ENCODE measurements at places on chromosomes 7 and 10. TPM values are rescaled to one million over a fixed set of nuclear protein-coding genes. Genes with fewer than 3 reads are reported as not detected.

DNA sequence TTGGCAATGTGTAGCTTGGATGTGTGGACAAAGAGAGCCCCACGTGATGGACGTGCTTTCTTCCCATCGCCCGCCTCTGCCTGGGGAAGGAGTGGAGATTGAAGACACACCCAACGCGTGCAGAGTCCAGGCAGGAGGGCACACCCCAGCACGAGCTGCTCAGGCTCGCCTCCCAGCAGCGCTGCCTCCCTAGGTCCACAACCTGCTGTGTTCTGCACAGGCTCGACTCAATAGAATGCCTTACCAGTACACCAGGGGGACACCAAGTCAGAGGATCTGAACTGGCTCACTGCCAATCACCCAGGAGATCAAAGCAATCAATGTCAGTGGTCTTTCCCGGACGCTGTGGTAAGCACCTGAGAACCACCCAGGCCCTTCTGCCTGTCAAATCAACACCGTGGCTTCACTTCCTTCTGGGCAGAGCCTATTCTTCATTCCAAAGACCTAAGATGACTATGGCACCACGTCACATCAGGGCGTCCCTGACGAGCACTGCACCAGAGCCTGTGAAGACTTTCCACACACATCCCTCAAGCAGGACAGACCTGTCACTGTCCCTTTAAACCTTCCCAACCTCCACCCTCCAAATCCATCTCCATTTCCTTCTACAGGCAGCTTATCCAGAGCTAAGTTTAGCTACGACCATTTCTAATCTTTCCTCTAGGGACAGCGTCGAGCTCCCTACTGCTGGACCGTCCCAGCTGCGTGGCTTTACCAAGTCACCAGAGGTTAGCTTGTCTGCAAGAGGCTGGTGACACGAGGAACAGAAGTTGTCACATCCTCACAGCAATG lies 72.3 kb downstream of the AMZ1 start:
- H3K36me3 ChIP-seq: peaks cover 7% of the 10 kb centered on the region
- DNase-seq: no peak
- H3K4me3 ChIP-seq: no peak overlapping the region
- no peak overlapping the region for H3K27ac ChIP-seq
- H3K27me3 ChIP-seq: no peaks in the 10 kb centered on the region

GRCh38 chr7:3087243-3087755 lies 43.6 kb upstream of the CARD11 start:
- no peak overlapping the region for H3K4me3 ChIP-seq
- H3K27ac ChIP-seq: no peak overlapping the region

DNA sequence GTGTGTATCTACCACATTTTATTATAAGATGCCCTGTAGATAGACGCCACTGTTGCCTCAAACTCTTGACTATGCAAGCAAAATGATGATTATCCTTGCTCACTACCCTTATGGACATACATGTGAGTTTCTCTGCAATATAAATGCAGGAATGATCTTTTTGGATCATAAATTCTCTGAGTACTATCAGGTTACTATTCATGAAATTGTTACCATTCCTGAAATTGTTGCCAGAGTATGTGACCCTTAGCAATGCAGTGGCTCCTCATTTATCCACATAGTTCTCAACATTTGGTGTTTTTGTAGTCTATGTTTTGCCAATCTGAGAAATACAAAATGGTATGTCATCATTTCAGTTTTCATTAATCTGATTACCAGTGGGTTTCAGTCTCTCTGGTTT lies 166.2 kb upstream of the FAM3C start:
- DNase-seq: no peak
- no peaks in the 10 kb centered on the region for H3K36me3 ChIP-seq
- H3K27me3 ChIP-seq: no peaks in the 10 kb centered on the region

DNA sequence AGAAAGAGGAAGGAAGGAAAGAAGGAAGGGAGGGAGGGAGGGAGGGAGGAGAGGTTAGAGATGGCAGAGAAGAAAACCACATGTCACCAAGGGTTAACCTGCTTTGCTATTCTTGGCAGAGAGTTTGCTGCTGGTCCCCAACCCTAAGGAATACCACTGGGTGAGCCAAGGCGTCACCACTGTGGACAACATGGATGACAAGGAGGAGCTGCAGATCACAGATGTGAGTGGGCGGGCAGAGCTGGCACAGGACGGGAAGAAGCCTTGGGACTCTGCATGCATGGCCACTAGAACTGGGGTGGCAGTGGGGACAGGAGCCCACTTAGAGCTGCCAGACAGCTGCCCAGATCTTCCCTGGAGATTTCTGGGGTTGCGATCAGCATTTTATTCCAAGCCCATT lies 17.2 kb upstream of the MYH16 start:
- H3K4me1 ChIP-seq: no peaks in the 10 kb centered on the region
- H3K27me3 ChIP-seq: peaks cover 4% of the 10 kb centered on the region
- H3K4me3 ChIP-seq: no peak overlapping the region
- DNase-seq: no peak

DNA sequence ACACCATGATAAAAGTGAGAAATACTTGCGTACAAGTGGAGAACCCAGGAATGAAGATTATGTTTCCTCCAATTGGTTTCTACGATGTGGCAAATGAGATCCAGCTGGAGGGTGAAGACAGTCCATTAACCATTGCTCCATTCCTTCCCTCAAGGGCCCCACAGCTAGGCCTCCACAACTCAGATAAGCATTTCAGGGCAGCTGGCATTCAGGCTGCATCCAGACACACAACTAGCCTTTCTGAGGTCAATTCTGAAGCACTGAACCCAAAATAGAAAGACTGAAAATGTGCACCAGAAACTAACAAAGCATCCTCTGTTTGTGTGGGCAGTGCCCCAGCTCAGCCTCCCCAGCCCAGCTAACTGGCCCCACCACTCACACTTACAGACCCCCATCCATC lies 94.8 kb downstream of the GSAP start:
- no peak overlapping the region for H3K27ac ChIP-seq
- no peak overlapping the region for H3K4me3 ChIP-seq
- H3K36me3 ChIP-seq: no peaks in the 10 kb centered on the region
- H3K27me3 ChIP-seq: no peaks in the 10 kb centered on the region
- no peak for DNase-seq

MRLN gene
- total RNA-seq: 25.0 TPM

FERD3L gene
- not detected for total RNA-seq

SLC25A28 gene
- total RNA-seq: 36.5 TPM

Measured in spinal cord (tissue), 10 donors.